Chondrocyte (in vitro differentiated cells): ENCODE measurements at places on chromosomes 16 and 17. TPM values are rescaled to one million over a fixed set of nuclear protein-coding genes. Genes with fewer than 3 reads are reported as not detected.

KRTAP9-8 gene
- total RNA-seq: not detected in 3 replicates

ZACN gene
- not detected in 3 replicates for total RNA-seq

GRCh38 chr17:30573603-30574175, 96.5 kb downstream of the GOSR1 start:
- no peak for DNase-seq

DNA sequence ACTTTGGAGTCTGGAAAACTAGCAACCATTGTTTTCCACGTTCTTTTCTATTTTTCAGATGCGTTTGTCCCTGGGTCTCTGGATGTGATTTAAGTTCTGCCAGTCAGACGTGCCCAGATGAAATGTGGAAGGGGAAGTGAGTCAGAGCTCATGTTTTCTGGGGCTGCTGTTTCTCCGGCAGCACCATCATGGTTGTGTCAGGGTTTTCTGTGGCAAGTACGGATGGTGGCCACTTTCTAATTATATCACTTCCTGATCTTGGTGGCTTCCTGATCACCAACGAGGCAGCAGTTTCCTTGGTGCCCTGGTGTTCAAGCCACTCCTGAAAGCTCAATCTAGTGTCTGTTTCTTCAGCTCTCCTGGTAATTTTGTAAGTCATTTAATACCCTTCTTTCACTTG, 31.4 kb upstream of the PMFBP1 start:
- no peak for DNase-seq

DNA sequence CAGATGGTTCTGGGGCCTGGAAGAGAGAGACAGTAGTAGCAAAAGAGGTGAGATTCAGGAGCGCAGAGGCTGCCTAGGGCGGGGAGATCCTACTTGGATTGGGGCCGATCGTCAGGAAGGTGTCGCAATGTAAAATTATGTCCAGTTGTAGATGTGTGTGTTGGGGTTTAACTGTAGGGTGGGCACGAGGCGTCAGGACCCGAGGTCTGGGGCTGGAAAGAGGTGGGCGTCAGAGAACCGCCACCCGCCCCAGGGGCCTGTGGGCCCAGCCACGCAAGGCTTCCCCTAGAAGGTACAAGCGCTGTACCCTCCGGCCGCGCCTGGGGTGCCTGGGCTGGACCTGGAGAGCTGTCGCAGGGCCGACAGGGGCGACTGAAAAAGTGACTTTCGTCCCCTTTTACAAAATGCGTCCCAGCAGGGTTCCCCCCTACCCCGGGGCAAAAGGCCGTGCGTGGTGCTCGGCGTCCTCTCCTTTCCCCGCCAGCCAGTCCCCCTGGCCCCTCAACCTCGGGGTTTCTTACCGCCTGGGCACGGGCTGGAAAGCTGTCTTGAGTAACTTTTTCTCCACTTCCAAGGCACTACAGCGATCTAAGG, 2.8 kb downstream of the IRX3 start:
- no peak for DNase-seq
